GM13977 (cell line): ENCODE measurements at places on chromosomes 13 and 19.

- DNase-seq: peak; percentile 38
These were observed at the start of gene FBXO17 for GRCh38 chr19:38975214-38975860. Gene FBXO17 (minus strand): TSS chr19:38975742. CDS start chr19:38950319, 25,423 bp downstream.

- peak; percentile 56 for DNase-seq
These were observed 36.0 kb downstream of the MBNL2 start for GRCh38 chr13:97257800-97258799.

DNA sequence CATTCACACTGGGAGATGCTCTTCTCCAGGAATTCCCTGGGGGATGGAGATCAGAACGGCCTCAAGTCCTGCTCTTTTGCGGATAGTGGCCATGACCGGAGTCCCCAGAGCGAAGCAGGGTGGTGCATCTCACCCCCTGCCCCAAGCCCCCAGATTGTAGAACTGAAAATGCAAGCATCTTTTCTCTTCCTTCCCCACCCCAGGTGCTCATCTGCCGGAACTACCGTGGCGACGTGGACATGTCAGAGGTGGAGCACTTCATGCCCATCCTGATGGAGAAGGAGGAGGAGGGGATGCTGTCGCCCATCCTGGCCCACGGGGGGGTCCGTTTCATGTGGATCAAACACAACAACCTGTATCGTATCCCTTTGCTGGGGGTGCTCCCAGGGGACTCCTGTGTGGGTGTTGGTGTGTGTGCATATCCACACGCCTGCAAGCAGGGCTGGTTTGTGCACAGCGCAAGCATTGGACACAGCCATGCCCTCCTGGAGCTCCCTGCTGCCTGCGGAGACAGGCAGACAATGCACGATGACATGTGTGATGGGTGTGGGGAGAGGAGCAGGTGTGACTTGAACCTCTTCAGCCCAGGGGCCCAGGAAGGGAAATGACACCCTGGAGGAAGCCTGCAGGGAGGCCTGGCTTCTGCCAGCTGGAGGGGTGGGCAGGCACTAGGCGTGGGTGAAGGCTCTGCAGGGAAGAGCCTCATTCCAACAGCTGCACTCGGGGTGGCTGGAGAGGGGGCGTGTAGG lies 5.7 kb downstream of the AP1M1 start:
- DNase-seq: no peak

DNA sequence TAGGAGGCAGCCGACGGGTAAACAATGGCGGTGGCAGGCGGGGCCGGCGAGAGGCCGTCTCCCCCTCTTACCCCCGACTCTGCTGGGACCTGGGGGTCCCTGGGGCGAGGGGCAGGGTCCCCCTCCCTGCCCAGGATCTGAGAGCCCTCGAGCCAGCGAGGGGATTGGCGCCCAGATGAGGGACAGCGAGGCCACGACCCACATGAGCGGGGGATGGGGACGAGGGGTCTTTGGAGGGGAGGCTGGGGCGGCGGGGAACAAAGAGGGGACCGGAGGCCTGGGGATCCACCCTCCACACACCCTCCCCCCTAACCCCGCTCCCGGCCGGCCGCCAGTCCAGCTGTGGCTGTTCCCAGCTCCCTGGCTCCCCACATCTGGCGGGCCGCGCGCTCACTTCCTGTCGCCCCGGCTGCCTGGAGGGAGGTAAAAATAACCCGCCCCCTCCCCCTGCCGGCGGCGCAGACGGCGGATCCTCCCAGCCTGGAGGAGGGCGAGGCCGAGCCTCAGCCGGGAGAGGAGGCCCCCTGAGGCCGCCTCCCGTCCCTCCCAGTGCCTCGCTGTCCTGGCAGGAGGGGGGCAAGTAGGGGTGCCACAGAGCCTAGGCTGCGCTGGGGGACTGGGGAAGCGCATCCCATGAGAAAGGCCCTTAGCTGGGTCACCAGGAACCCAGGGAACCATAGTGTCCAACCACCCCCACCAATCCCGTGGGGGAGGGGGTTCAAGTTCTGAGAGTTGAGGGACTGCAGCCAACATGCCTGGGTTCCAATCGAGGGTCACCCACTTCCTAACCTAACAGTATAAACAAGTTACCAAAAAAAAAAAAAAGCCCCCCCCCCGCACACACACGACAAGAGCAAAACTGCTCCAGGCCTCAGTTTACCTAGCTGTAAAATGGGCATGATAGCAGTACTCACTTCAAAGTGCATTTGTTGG lies 29.3 kb upstream of the NANOS3 start:
- DNase-seq: peak; percentile 82

GRCh38 chr19:38191747-38192146 lies 32.3 kb downstream of the DPF1 start:
- no peak for DNase-seq

GRCh38 chr13:85417807-85418206 lies 381.4 kb downstream of the SLITRK6 start:
- no peak for DNase-seq

- DNase-seq: no peak
These were observed 1123.3 kb downstream of the EFNB2 start for GRCh38 chr13:105412171-105412570.

DNA sequence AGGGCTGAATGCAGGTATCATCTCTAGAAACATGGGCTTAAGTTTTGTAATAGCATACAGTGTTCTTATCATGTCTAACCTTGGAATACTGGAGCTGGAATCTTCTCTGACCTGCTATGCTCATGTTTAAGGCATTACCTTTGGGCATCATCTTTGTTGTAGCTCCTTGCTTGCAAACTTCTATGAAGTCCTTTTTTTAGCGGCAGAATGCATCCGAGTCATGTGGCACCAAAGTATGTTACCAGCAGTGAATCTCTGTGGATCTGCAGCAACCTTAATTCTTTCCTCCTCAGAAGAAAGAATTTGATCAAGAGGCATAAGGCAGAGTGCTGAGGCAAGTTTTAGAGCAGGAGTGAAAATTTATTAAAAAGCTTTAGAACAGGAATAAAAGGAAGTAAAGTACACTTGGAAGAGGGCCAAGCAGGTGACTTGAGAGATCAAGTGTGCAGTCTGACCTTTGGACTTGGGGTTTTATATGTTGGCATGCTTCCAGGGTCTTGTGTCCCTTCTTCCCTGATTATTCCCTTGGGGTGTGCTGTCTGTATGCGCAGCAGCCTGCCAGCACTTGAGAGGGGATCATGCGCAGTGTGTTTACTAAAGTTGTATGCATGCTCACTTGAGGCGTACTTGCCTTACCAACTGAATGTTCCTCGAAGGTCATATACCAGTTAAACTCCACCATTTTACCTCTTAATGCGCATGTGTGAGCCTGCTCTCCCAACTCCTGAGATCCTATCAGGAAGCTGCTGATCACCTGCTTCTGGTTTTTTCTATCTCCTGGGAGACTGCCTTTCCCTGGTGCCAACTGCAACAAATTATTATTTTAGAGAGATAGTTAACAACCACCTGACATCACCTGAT lies 115.5 kb downstream of the LACC1 start:
- no peak for DNase-seq

DNA sequence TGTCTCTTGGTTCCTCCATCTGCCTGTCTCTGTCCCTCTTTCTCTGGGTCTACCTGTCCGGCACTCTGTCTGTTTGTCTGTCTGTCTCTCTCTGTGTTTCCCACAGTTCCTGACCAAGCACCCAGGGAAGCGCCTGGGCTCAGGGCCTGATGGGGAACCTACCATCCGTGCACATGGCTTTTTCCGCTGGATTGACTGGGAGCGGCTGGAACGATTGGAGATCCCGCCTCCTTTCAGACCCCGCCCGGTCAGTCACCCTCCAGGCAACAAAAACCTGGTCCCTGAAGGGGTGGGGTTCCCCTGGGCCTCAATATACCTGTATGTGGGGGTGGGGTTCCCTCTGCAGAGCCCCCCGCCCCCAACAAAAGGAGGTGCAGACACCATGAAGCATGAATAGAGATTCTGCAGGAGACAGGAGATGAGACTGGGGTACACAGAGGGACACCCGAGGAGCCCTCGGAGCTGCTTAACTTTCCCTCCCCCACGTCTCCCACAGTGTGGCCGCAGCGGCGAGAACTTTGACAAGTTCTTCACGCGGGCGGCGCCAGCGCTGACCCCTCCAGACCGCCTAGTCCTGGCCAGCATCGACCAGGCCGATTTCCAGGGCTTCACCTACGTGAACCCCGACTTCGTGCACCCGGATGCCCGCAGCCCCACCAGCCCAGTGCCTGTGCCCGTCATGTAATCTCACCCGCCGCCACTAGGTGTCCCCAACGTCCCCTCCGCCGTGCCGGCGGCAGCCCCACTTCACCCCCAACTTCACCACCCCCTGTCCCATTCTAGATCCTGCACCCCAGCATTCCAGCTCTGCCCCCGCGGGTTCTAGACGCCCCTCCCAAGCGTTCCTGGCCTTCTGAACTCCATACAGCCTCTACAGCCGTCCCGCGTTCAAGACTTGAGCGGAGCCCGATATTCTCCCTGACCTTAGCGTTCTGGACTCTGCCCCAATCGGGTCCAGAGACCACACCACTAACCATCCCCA lies 2.6 kb upstream of the CACNG7 start:
- peak; percentile 91 for DNase-seq

DNA sequence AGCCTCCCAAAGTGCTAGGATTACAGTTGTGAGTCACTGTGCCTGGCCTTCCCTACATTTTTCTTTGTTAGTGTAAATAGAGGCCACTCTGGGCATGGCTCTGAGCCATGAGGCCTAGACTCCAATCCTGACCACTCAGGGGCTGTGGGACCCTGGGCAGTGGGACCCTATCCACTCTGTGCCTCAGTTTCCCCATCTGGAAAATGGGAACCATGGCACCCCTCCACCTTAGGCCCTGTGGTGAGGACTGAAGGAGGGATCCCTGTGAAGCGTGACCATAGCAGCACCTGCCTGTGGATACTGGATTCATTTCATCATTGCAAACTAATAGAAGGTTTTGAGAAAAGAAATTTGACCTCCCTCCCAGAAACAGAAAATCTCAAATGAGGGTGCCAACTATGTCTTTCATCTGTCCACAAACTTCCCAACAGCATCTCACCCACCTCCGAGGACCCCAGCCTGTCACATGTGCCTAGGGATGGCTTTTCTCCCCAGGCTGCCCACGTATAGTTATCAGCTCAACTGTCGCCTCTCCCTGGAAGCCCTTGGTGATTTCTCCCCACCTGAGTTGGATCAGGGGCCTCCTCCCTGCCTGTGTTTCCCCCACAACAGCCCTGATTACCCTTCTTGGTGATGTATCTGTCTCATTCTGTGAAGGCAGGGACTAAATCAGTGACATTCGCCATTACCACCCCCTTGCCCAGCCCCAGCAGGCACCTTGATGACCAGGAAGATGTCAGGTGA lies 5.6 kb downstream of the ANGPTL8 start:
- DNase-seq: no peak

- no peak for DNase-seq
These were observed 5.3 kb downstream of the BSG start for GRCh38 chr19:577439-578392.
